ENCODE measurements at places on chromosomes 1 and 21.

GRCh38 chr1:37764888-37765441 lies at the start of gene EPHA10:
Gene EPHA10 (minus strand): TSS chr1:37765120. CDS start chr1:37765066, 54 bp downstream.
- peak; percentile 69 for DNase-seq

- DNase-seq: no peak
These were observed 12.2 kb downstream of the UBR4 start for GRCh38 chr1:19197845-19198244.

GRCh38 chr1:9874959-9875635 lies 35.0 kb downstream of the CTNNBIP1 start:
- peak; percentile 35 for DNase-seq

DNA sequence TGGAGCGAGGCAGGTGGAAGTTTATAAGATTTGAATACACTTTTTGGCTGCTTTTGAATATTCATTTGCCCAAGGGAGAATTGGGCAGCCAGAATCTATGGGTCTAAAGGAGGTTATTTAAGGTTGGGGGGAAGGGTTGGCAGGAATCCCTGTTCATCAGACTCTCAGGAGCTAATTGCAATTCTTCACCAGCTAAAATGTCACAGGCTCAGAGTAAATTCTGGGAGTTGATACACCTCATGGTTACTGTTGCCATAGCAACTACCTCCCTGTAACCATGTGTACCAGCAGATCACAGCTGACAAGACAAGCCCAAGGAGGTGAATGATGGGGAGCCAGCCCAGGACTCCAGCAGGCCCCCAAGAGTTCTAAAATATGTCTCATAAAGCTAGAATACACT lies 75.5 kb downstream of the CAMK2N1 start:
- DNase-seq: no peak

GRCh38 chr1:158607296-158607695 lies 2.2 kb downstream of the OR10Z1 start:
- no peak for DNase-seq

- no peak for DNase-seq
These were observed 37.0 kb upstream of the B3GALT5 start for GRCh38 chr21:39575775-39576174.

DNA sequence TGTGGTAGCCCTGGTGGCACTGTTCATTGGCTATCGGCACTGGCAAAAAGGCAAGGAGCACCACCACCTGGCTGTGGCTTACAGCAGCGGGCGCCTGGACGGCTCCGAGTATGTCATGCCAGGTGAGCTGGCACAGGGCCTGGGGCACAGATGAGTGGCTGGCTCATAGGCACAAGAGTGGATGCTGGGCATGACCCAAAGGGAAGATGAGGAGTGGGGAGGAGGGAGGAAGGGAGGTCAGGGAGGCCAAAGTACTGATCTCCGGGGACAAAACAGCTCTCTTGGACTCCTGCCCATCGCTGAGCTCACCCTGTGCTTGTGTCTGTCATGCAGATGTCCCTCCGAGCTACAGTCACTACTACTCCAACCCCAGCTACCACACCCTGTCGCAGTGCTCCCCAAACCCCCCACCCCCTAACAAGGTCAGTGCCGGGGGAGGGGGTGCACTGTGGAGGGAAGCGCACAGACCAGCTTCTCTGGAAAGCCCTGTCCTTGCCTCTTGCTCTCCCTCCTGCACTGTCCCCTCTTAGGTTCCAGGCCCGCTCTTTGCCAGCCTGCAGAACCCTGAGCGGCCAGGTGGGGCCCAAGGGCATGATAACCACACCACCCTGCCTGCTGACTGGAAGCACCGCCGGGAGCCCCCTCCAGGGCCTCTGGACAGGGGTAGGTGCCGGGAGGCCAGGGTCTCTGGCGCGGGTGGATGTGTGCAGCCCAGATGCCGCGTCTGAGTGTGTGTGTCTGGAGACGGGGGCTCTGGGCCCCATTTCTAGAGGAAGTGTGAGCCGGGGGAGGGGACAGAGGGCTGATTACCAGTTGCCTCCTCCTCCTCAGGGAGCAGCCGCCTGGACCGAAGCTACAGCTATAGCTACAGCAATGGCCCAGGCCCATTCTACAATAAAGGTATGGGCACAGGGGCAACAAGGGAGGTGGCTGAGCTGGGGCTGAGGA lies 7.3 kb upstream of the LRRC71 start:
- DNase-seq: no peak

DNA sequence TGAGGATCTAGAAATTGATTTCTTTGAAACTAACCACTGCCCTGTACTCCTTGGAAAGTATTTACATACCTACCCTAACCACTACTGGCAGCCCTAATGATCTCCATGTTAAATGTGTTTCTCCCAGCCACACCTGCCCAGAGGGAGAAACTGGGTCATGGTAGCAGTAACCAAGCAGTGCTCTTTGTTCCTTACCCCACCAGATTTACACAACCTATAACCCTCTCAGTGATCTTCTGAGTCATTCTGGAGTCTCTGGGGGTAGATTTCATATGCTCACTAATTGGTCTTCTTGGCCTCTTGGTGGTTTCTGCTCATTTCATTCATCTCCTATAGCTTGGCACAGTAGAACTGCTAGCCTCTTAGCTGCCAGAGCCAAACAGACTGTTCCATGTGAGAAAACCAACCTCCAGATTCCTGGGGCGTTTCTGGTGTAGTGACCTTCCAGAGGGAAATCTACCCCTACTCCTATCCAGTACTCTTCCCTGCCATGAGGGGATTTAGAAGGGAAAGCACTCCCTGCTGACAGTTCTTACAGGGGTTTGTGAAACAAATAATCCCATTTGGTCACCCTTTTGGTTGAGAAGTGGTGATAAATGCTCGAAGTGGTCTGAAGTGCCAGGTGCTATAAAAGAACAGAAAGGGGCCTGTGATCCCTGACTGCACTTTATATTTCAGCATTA lies 36.2 kb upstream of the LRIG2 start:
- DNase-seq: no peak

Data from NCI-H146 (cell line).